ENCODE measurements at places on chromosomes 12 and 14. TPM values are rescaled to one million over a fixed set of nuclear protein-coding genes. Genes with fewer than 3 reads are reported as not detected.

- no peak for DNase-seq
Measured at GRCh38 chr12:105721051-105721825, 390.7 kb downstream of the C12orf75 start.

DNA sequence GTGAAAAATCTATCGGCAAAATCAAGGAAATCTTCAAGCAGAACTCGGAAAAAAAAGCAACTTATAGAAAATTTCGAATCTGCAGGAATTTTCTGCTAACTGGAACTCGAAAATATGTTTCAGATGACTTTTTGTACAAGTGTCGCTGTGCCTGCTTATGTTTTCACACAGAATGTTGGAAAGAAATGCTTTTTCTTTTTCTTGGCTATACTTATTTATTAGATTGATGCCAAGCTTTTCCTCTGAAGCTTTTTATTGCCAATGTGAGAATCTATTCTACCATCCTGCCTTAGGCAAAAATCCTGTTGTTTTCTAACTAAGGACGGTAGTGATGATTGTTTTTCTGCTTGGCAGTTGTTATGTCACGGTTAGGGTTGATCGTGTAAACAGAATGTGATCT lies 65.8 kb downstream of the TRHDE start:
- no peak for DNase-seq

GRCh38 chr12:127273626-127274025 lies 993.3 kb upstream of the TMEM132C start:
- DNase-seq, result no peak

GRCh38 chr12:68581926-68582325 lies 28.8 kb upstream of the RAP1B start:
- no peak for DNase-seq

Gene B4GALNT1
- polyA plus RNA-seq, result 1.7 TPM

Data from right lung (tissue), 10 donors.